PC-9 (cell line): ENCODE measurements at places on chromosomes 3 and 15. TPM values are rescaled to one million over a fixed set of nuclear protein-coding genes. Genes with fewer than 3 reads are reported as not detected.

Gene SLC28A1
- 0.70 and 1.2 TPM in 2 replicates for total RNA-seq

Gene PPP1R14D
- total RNA-seq: 0.55 and 0.65 TPM in 2 replicates

Gene LIPC
- not detected in 2 replicates for total RNA-seq

Gene FGF12
- total RNA-seq: 5.6 and 10.9 TPM in 2 replicates

- no peak for DNase-seq
These were observed 117.2 kb downstream of the TLE3 start for GRCh38 chr15:69980341-69981059.

GRCh38 chr3:108472001-108472591 lies 38.3 kb downstream of the MYH15 start:
- DNase-seq: peak; percentile 94

GRCh38 chr3:66483006-66483405 lies 17.8 kb downstream of the LRIG1 start:
- no peak for DNase-seq

GRCh38 chr3:106228271-106228670 lies 359.5 kb upstream of the CBLB start:
- no peak for DNase-seq

- DNase-seq: peak; percentile 85
These were observed 52.0 kb downstream of the MAGEF1 start for GRCh38 chr3:184659797-184660301.

DNA sequence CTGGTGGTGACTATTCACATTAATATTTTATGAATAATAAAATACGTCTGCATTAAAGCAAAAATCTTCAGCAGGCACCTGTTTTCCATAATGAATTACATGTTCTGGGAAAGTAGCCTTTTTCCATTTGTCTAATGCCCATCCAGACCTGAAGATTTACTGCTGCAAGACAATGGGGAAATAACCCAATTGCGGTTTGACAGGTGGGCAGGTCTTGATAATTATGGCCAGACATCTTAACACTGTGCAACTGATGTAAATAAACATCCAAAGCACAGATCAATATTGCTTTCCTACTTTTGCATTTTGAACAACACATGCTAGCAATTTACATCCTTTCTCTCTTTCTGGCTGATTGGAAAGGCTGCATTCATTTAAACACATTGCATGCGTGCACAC lies 173.9 kb downstream of the MEIS2 start:
- DNase-seq: no peak

GRCh38 chr15:31372635-31373091 lies 46.0 kb downstream of the KLF13 start:
- peak; percentile 10 for DNase-seq

GRCh38 chr3:141610939-141611338 lies 124.1 kb downstream of the RASA2 start:
- no peak for DNase-seq
